Fibroblast of skin of right biceps (primary cell): ENCODE measurements at places on chromosomes 3 and 15.

- DNase-seq: peak; percentile 25
These were observed 10.0 kb downstream of the MRPS25 start for GRCh38 chr3:15055019-15055557.

- no peak for DNase-seq
These were observed 91.5 kb upstream of the TNFAIP8L3 start for GRCh38 chr15:51186181-51186705.

DNA sequence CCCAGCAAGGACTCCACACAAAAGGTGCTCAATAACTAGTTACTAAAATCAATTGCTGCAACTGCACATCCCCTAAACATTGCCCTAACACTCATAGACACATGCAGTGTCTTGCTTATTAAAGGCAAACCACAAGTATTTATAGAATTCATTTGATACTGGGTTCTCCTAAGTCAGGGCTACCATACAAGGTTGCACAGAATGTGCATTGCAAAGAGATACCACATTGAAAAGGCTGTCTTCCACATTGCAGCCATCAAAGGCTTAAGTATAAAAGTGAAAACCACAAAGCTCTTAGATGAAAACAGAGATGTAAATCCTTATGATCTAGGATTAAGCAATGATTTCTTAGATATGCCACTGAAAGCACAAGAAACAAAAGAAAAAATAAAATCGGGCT lies 33.6 kb upstream of the TOPAZ1 start:
- DNase-seq: peak; percentile 35

GRCh38 chr3:161545824-161546223 lies 49.2 kb downstream of the OTOL1 start:
- no peak for DNase-seq

GRCh38 chr15:43776101-43776717 lies 557 bp downstream of the ELL3 start:
- no peak for DNase-seq

DNA sequence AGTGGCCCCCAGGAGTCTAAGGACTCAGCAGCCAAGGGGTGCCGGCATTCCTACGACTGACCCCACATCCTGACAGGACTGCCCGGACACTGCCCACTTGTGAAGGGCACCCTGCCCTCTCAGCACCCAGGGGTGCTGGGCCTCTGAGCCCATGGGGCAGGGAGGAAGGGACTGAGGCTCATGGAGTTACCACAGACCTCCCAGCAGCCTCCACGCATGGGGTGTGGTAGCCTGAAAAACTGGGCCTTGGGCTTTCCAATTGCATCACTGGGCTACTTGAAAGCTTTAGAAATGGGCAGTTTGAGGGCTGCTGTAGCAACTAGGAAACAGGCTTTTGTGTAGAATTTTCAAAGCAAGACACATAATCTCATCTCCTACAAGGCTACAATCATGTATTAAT lies 13.2 kb downstream of the TKT start:
- DNase-seq: no peak

- peak; percentile 64 for DNase-seq
These were observed 33.5 kb downstream of the BCL2L10 start for GRCh38 chr15:52078876-52079700.

- no peak for DNase-seq
These were observed 156.9 kb downstream of the ZNF621 start for GRCh38 chr3:40681658-40682055.

DNA sequence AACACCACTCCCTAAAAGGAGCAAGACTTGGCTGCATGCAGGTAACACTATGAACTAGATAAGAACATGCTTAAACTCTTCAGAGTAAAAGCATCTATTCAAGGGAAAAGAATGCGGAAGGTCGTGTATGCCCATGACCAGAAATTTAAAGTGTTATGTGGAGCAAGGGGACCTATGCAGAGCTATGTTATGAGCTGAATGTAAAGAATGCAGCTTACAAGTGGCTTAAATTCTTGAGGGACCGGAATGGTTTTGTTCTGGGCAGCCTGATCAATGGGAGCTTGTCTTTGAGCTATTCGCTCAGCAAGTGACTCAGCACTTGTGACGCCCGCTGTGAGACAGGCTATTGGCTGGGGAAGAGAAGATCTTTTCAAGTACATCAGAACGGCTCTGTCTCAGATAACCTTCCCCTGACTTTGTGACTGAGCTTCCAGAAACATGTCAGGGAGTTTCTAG lies 367.5 kb upstream of the THBS1 start:
- peak; percentile 100 for DNase-seq

DNA sequence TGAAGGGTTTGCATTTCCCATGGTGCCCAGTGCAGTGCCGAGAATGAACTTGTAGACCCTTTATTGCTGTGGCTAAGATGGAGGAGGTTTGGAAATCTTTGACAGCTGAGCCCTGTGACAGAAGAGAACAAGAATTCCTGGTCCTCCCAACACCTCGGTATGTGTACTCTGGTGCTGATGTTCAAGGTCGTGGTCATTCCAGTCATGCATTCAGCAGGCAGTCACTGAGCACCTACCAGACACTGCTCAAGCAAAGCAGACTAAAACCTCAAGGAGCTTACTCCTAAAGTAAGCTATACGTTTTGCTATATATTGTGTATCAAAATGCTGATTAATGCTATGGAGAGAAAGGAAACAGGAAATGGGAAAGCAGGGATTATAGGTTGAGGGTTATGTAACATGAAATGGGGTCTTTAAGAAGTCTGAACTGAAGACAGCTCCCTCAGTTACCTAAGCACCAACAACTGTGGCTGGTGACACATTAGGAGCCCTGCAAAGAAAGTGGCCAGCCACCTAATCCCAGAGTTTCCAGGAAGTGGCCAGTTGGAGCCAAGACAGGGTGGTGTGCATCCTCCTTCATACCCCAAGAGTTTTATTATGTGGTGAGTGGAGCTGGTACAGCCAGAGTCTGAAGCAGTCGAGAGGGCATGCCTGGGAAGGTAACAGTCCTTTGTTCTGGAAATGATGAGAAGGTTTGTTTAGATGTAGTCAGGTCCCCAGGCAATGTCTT lies 65.0 kb downstream of the CCNL1 start:
- peak; percentile 74 for DNase-seq

GRCh38 chr3:107650788-107651187 lies 128.0 kb downstream of the BBX start:
- no peak for DNase-seq

GRCh38 chr15:95596496-95596895 lies 734.0 kb upstream of the NR2F2 start:
- no peak for DNase-seq

- DNase-seq: peak; percentile 84
These were observed 273.1 kb upstream of the TBL1XR1 start for GRCh38 chr3:177470197-177470941.
